ENCODE measurements at places on chromosomes 16 and 17.

- DNase-seq = no peak
Measured at GRCh38 chr16:85867189-85867588, 31.8 kb upstream of the IRF8 start.

DNA sequence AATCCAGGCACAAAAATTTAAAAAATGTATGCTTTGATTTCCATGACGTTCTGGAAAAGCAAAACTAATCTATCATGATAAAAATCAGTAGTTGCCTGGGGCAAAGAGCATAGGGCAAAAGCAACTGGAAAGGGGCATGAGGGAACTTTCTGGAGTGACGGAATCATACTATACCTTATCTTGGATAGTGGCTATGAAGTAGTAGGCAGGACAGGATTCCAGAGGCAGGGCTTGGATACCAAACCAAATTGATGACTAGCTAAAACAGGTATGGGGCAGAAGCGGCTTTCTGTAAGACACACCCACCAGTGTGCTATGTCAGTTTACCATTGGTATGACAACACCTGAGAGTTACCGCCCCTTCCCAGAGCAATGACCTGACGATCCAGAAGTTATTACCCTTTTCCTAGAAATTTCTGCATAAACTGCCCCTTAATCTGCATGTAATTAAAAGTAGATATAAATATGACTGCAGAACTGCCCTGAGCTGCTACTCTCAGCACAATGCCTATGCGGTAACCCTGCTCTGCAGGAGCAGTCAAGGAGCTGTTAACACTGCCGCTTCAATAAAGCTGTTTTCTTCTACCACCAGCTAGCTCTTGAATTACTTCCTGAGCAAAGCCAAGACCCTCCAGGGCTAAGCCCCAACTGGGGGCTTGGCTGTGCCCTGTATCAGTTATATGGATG lies 56.7 kb downstream of the CFDP1 start:
- no peak for DNase-seq

GRCh38 chr17:80671039-80671824 lies 126.6 kb downstream of the RPTOR start:
- no peak for DNase-seq

- no peak for DNase-seq
Measured at GRCh38 chr16:78684030-78684611, 584.7 kb downstream of the WWOX start.

DNA sequence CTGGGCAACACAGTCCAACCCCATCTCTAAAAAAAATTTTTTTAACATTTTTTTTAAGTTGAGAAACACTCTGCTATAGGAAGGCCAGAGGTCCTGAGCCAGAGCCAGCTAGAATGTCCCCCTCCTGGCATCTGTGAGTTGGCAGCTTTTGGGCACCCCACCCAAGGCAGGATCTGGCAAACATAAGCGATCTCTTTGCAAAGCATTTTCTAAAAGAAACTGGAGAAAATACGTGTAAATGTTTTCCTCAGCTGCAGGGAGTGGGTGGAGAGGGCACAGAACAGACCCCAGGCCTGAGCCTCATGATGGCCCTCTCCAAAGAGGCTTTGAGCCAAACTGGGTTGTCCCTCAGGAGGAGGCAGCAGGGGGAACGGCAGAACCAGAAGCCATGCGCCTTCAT lies 11.7 kb downstream of the CAVIN1 start:
- DNase-seq = no peak

DNA sequence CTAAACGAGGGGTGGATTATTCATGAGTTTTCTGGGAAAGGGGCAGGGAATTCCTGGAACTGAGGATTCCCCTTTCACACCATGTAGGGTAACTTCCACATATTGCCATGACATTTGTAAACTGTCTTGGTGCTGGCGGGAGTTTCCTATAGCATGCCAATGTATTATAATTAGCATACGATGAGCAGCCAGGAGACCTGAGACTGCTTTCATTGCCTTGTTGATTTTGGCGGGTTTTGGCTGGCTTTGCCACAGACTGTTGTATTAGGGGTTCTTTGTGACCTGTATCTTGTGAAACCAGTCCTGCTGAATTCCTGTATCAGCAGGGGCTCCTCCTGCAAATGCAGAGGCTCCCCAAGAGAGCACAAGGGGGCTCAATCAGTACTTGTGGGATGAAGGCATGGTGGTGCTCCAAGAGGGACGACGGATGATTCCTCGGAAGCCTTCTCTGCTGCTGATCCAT lies 104.4 kb upstream of the CACNG5 start:
- no peak for DNase-seq

- no peak for DNase-seq
Measured at GRCh38 chr17:65047941-65048340, 8.6 kb downstream of the GNA13 start.

- no peak for DNase-seq
Measured at GRCh38 chr16:48647794-48648193, 37.8 kb upstream of the N4BP1 start.

DNA sequence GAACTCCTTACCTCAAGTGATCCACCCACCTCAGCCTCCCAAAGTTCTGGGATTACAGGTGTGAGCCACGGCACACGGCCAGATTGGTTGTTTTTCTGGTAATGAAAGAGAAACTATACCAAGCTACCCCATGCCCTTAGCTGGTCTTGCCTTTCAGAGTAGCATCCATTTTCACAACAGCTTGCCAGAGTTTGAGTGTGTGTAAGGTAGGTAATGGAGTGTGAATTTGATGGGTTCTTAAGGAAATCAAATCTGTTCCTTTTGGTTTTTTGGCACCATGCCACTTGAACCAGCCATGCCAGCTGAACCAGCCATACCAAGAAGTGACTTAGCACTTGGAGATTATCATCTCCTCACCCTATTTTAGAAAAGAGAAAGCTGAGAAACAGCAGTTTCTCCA lies 5.1 kb downstream of the CALCOCO2 start:
- no peak for DNase-seq

DNA sequence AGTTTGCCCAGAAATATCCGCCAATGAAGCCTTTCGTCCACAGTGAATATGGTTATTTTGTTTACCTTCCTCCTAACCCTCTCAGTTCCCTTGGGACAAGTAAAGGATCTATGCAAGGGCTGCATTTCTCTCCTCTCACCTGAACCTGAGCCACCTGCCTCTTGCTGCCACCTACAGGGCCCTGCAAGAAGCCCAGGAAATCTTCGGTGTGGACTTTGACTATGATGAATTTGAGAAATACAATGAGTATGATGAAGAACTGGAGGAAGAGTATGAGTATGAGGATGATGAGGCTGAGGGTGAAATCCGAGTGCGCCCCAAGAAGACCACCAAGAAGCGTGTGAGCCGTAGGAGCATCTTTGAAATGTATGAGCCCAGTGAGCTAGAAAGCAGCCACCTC lies 14.0 kb downstream of the SUPT6H start:
- DNase-seq = no peak

DNA sequence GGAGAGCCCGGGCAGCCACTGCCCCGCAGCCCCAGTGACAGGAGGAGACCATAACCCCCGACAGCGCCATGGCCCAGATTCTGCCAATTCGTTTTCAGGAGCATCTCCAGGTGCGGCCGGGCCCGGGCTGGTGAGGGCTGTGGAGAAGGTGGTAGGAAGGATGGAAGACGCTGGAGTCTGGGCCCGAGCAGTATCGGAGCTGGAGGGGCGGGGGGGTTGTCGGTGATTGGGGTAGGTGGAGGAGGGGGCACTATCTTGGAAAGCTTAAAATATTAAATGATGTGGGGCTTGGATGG lies 317 bp downstream of the CLTC start:
- DNase-seq = no peak

DNA sequence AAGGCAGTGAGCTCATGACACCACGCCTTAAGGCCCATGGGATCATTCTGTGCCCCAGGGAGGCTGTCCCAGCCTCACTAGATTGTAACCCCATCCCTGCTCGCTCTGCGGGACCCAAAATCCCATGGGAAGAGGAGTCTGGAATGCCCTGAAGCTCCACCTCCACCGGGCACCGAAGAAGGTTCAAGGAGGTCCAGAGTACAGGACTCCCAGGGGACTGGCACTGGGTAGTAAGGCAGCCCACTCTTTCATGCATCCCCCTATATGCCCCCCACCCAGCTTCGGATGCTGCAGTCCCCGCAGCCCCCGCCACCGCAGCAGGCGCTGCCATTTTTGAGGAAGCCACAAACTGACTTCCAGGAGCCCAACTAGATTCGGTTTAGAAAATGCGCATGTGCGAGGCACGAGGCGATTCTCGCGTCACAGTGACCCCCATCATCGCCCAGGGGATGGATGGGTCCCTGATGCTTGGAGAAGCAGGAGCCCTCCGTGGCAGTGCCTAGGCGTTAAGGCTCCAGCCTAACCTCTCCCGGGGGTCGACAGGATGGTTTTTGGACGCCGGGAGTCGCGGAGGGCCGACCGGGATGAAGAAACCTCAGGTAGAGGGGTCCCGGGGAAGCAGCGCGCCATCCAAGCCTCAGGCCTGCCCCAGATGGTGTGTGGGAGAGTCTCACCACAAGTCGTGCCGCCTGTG lies 1681.0 kb downstream of the TP53TG3F start:
- no peak for DNase-seq

DNA sequence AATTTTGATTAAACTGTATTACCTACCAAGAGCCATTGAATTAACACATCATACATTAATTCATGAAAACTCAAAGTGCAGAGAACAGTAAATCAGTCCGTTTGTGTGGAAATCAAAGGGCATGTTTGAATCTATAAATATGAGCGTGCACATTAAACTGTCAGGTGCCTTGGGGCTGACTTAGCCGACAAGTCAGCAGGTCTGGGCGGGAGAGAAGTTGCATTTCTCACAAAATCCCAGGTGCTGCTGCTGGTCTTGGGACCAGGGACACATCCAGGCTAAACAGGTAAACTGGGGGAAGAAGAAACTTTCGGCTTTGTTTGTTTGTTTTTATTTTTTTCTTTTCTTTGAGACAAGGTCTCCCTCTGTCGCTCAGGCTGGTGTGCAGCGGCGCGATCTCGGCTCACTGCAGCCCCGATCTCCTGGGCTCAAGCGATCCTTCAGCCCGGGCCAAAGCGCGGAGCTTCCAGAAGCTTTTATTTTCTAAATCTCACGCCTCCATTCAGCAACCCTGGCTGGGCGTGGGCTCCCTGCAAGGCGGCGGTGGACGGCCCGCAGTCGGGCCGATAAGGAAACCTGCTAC lies 213.9 kb downstream of the MRTFB start:
- DNase-seq = no peak
